CD4-positive, alpha-beta T cell treated with Interferon gamma for 1 hour (primary cell): ENCODE measurements at places on chromosomes 5 and 9.

DNA sequence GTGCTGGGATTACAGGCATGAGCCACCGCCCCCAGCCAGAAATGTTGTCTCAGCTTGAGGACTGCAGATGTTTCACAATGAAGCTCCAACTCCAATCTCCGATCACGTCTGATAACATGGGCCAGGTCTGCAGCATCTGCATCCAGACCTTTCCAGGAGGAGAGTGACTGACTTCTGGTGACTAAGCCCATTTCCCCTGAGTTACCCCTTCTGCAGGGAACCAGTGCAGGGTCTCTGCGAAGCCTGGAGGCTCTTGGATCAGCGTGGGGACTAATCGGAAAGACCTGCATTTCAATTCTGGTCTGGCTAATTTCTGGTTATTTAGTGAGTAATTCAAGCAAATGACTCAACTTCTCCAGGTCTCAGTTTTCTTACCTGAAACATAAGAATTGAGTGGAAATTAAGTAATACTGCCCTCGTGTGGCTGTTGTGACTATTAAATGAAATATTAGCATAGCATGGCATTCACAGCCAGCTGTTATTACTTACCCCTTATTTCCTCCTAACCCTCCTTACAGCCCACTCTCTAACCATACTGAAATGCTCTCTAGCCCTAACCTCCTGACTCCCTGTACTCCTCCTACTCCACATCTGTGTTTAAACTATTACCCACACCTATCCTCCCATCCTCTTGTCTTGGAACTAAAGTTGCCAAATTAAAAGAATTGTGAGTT is 2.2 kb upstream of the GNPDA1 start:
- DNase-seq = peak; percentile 8

DNA sequence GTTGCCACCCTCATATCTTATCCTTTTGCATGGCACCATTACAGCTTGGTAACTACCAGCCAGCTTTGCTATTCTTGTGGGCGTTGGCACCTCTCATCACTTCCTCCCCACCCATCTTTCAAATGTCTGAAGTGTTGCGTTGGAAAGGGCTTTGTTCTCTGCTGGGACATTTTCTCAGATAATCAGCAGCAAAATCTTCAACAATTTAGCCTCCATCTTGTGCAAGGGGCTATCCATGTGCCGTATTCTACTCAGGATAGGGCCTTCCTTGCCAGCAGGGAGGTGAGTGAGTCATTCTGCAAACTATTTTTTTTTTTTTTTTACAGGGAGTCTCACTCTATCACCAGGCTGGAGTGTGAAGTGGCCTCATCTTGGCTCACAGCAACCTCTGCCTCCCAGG is 62.1 kb upstream of the NUDT12 start:
- no peak for DNase-seq

GRCh38 chr5:151781201-151781600 is 9.4 kb downstream of the G3BP1 start:
- DNase-seq = no peak

DNA sequence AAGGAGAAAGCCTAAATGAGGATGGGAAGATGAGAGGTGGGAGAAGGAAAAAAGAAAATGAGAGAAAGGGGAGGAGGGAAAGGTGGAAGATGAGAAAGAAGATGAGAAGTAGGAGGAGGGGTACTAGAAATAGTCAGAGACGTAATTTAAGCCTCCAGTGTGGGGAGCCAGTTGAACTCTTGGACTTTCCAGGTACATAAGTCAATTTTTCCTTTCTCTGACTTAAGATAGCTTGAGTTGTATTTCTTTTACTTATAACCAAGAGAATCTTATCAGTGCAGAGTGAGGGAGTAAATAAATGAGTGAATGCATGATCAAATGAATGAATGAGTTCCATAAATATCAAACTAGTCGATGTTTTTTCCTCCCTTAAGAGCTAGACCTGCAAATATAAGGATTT is 21.5 kb upstream of the WHRN start:
- DNase-seq = no peak

GRCh38 chr5:157443041-157443549 is 16.9 kb upstream of the NIPAL4 start:
- DNase-seq = no peak
